Left lobe of liver (tissue), 2 donors: ENCODE measurements at places on chromosomes 6 and 20. TPM values are rescaled to one million over a fixed set of nuclear protein-coding genes. Genes with fewer than 3 reads are reported as not detected.

GRCh38 chr6:1606780-1607515, 2.8 kb upstream of the FOXC1 start:
- DNase-seq, result no peak

ADTRP gene
- 0.25 TPM for total RNA-seq

LPIN3 gene
- 32.2 TPM for total RNA-seq

NOL7 gene
- total RNA-seq, result 18.0 TPM

GRCh38 chr6:149164199-149164750, 153.2 kb upstream of the TAB2 start:
- no peak for DNase-seq

DNA sequence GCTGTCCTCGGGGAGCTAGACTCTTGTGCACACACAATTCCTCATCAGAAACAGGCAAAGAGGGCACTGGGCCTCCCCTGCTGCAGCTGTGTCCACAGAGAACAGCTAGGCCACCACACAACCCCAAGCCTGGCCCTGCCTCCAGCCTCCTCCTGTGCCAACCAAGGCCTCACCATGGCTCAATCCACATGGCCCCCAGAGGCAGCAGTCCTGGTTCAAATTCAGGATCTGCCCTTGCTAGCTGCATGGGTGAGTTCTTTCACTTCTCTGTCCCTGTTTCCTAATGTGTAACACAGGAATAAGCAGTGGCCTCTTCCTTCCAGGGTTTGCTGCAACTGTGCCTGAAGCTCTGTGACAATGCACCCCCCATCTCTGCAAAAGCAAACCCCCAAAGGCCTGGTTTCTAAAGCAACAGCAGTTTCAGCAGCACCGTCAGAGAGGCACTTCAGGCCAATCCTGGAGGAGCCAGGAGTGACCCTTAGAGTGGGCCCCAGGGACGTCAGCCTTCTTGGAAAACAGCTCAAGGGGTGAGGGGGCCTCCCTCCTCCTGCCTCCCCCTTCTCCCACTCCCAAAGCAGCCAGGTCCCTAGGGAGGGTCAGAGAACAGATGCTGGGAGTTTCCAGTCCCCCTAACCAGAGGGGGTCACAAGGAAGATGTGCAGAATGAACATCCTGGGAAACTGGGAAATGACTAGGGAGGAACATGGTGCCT, 2.2 kb downstream of the ADISSP start:
- DNase-seq, result no peak

- no peak for DNase-seq
Observed at GRCh38 chr20:48287021-48287494, 501.8 kb upstream of the SULF2 start.

DNA sequence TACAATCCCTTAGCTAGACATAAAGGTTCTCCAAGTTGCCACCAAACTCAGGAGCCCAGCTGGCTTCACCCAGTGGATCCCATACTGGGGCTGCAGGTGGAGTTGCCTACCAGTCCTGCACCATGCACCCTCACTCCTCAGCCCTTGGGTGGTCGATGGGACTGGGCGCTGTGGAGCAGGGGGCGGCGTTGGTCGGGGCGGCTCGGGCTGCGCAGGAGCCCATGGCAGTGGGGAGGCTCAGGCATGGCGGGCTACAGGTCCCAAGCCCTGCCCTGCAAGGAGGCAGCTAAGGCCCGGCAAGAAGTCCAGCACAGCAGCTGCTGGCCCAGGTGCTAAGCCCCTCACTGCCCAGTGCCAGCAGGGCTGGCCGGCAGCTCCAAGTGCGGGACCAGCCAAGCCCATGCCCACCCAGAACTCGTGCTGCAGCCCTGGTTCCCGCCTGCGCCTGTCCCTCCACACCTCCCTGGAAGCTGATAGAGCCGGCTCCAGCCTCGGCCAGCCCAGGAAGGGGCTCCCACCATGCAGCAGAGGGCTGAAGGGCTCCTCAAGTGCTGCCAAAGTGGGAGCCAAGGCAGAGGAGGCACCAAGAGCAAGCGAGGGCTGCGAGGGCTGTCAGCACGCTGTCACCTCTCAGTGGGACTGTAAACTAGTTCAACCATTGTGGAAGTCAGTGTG, 912.1 kb downstream of the PHF3 start:
- DNase-seq, result no peak

KLHDC3 gene
- total RNA-seq, result 42.5 TPM

HAO1 gene
- total RNA-seq, result 224 TPM

TRIM15 gene
- 3.0 TPM for total RNA-seq

DNA sequence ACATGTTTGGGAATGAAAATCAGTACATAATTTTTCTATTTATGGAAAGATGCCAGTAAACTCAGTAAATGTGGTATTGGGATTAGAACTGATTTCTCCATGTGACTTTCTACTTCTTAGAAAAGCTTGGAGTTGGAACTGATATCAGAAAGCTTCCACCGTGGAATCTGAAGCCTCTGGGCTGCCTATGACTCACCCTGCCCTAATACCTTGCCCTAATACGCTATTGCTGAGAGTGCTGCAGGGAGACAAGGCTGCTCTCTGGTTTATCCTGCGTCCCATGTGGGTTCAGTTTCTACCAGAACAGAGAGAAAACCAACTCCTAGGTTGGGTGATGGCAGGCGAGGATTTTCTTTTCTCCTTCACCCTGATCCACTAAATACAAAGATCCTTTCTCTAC, 3.3 kb upstream of the STMND1 start:
- no peak for DNase-seq

- no peak for DNase-seq
Observed at GRCh38 chr20:584971-585301, 25.2 kb downstream of the TCF15 start.

- DNase-seq, result no peak
Observed at GRCh38 chr6:72476051-72476450, 145.8 kb upstream of the KCNQ5 start.

- no peak for DNase-seq
Observed at GRCh38 chr20:62773845-62774714, 22.2 kb upstream of the MRGBP start.

- DNase-seq, result no peak
Observed at GRCh38 chr6:38477680-38478260, 162.0 kb downstream of the BTBD9 start.

DNA sequence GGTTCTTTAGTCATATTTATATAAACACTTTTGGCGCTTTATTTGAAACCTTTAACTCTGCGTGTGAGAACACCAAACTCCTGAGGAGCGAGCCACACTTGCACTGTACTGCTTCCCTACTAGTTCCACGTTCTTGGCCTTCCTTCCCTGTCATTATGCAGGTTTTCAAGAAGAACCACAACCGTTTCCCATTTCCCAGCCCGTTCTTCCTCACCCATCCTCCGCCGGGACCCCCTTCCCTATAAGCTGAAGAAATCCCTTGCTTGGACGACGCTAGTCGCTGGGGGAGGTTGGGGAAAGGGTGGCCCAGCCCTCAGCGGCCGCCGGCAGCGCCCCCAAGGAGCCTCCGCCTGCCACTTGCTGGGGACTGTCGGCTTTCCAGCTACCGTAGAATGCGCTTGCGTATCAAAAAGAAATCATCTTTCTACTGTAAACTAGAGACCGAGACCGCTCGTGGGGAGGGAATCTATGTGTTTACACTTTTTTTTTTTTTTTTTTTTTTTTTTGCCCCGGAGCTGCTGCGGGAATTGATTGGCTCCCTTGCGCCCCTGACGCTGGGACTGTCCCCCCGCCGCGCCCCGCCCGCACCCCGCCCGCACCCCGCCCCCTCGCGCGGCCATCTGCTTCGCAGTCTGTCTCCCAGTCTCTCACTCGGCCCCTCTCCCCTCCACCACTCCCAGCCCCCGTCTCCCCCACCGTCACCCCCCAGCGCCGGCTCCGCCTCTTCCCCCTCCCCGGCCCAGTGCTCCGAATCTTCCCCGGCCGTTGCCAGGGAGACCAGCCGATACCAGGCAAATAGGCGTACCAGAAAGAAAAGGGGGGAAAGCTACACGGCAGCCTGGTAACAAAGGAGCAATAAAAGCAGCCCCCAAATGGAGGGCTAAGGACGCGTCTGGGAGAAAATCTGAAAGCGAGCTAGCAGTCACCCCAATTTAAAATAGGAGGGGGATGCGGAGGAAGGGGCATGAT, 2.3 kb upstream of the MARCKS start:
- peak; percentile 51 for DNase-seq

DNA sequence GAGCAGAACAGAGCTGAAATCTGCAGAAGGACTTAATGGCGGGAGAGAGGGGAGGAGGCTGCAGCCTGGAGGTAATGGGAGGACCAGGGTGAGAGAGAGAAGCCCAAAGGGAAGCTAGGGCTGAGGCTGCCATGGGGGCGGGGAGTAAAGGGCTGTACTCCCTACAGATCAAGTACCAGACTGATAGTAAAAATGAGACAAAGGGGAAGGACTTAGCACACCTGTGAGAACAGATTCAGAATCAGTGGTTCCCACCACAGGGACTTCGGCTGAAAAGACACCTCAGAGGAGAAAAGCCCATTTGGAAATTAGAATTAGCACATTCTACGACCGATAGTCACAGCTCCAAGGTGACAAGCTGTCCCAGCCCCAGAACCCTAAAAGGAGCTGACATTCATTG, 6.4 kb upstream of the TBXT start:
- DNase-seq, result no peak

GRCh38 chr6:27631609-27631916, 158.7 kb upstream of the ZNF184 start:
- no peak for DNase-seq

PTGIS gene
- total RNA-seq, result 20.3 TPM
